Cardiac muscle cell (in vitro differentiated cells and primary cell): ENCODE measurements at places on chromosomes 13 and 19. TPM values are rescaled to one million over a fixed set of nuclear protein-coding genes. Genes with fewer than 3 reads are reported as not detected.

Gene CA11
- 11.9 and 15.6 TPM in 2 replicates for total RNA-seq

GRCh38 chr19:32877323-32877912, 7.9 kb upstream of the SLC7A9 start:
- no peak overlapping the region for H3K4me3 ChIP-seq
- H3K27ac ChIP-seq: no peak overlapping the region
- no peaks in the 10 kb centered on the region for H3K4me1 ChIP-seq
- H3K36me3 ChIP-seq: no peaks in the 10 kb centered on the region

Gene PGLYRP1
- not detected in 2 replicates for total RNA-seq

- no peaks in the 10 kb centered on the region for H3K36me3 ChIP-seq
- DNase-seq: no peak
- H3K27ac ChIP-seq: no peak overlapping the region
- H3K4me1 ChIP-seq: no peaks in the 10 kb centered on the region
These were observed 39.5 kb downstream of the ATP7B start for GRCh38 chr13:51971520-51972426.

Gene ZNF667
- 3.5 and 6.5 TPM in 2 replicates for total RNA-seq

Gene DLL3
- 8.0 and 11.7 TPM in 2 replicates for total RNA-seq

DNA sequence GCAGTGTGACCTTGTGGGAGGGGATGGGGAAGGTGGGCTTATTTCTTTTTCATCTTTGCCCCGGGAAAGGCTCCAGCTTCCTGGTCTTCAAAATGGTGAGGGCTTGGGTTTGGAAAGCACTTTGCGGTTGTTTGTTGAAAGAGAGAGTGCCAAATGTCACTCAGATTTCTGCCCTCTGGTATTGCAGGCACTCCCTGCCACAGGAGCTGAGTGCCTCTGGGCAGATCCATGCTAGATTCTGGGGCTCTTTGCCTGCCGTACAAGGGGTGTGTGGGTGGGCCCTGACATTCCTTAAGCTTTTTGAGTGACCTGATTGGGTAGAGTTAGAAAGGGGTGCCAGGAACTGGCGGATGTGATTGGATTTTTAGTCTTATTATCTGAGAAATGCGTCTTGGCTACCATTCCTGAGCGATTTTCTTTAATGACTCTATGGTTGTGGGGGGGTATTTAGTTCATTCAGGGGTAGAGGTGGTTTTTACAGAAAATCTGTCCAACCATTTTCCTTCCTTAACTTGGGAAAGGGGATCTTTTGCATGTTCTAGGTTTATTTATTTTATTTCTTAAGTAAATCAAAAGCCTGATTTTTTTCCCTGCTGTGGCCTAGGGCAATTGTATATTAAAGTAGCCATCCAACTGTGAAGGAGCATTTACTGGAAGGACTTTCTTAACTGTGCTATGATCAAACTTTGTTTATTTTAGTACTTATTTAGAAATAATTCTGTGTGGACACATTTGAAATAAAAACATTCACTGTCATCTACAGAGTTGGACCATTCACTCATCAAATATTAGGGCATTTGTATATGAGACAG, 3.2 kb downstream of the ARHGAP35 start:
- H3K4me1 ChIP-seq: peaks cover 31% of the 10 kb centered on the region
- H3K36me3 ChIP-seq: no peaks in the 10 kb centered on the region
- H3K27me3 ChIP-seq: no peaks in the 10 kb centered on the region

DNA sequence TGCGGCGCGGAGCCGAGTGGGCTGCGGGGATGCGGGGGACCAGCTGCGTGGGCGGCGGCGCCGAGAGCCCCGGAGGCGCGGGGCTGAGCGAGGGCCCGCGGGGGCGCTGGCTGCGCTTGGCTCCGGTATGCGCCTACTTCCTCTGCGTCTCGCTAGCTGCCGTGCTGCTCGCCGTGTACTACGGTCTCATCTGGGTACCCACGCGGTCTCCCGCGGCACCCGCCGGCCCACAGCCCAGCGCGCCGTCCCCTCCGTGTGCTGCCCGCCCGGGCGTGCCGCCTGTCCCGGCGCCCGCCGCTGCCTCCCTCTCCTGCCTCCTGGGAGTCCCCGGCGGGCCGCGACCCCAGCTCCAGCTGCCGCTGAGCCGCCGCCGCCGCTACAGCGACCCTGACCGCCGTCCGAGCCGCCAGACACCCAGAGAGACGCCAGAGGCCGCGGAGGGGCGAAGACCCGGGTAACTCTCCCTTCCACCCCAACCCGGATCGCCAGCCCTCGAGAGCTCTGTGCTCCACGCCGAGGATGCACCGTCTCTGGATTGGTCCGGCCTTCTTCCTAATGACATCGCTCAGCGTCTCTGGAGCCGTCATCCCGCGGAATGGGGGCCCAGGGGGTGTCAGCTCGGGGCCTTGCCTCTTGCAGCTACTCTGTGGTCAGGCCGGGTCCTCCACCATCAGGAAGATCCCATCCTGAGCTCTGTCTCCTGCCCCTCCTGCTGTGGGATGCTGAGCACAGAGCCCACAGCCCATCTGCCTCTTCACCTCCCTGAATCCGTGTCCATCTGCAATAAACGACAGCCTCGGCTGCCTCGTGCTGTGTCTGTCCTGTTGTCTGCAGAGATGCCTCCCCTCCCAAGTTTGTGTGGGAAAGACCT, 441 bp downstream of the INAFM1 start:
- H3K4me1 ChIP-seq: no peaks in the 10 kb centered on the region
- H3K4me3 ChIP-seq: peak overlapping the region; percentile 52
- no peak overlapping the region for H3K27ac ChIP-seq
- no peaks in the 10 kb centered on the region for H3K27me3 ChIP-seq

DNA sequence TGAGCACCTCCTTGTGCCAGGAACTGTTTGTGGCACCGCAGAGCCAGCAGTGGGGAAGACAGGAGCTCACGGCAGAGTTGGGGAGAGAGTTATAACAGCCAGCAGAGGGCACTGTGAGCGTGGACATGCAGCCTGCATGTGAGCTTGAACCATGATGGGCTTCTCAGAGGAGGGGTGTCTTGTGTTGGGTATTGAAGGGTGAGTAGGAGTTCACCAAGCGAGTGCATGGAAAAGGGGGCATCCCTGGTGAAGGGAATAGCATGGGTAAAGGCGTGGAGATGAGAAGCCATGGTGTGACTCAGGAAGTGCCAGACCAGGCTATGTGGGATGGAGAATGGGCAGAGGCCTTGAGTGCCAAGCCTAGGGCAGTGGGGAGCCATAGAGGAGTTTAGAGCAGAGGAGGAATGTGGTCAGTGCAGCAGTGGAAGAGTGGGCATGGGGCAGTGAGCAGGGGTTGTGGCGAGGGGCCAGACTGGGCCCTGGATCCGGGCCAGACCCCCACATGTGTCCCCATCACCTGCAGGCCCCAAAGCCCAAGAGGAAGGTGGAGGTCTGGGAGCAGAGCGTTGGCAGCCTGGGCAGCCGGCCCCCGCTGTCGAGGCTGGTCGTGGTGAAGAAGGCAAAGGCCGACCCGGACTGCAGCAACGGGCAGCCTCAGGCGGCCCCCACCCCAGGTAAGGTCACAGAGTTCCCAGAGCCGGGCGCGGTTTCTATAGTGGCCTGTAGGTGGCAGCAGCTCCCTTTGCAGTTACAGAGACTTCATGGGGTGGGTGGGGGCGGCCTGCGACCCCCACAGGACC, 11.8 kb upstream of the SHD start:
- peak; percentile 45 for DNase-seq
- H3K36me3 ChIP-seq: no peaks in the 10 kb centered on the region
- H3K4me1 ChIP-seq: no peaks in the 10 kb centered on the region

DNA sequence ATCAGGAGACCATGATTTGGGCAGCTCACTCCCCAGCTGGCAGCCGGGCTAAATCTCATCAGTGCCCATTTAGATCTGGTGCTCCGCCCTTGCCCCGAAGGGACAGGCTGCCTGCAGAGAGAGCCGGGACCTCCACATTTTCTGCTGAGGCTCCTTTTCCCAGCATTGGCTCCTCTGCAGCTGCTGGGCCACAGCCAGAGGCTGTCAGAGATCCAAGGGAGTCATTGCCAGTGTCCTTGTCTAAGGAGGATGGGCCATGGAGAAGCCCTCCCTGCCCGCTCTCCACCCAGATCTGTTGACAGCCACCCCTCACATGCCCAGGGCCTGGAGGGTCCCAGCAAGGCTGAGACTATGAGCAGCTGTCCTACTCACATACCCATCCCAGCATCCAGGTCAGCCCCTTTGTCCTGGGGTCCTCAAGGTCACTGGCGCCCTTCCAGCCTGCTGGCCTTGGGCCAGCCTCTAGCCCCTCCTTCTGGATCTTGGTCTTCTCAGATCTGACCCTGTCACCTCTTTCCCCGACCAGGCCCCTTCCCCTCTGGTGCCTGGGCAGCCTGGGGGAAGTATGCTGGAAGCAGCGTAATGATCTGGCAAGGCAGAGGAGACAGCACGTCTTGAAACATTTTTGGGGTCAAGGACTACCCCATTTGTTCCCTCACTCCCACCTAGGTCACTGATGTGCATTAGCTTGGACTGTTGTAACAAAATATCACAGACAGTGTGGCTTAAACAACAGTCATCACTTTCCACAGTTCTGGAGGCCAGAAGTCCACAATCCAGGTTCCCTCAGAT, 7.9 kb downstream of the PIN1 start:
- no peaks in the 10 kb centered on the region for H3K4me1 ChIP-seq
- no peak overlapping the region for H3K4me3 ChIP-seq

- no peak for DNase-seq
- H3K27ac ChIP-seq: no peak overlapping the region
- peak overlapping the region; percentile 53 for H3K4me3 ChIP-seq
- H3K4me1 ChIP-seq: peaks cover 5% of the 10 kb centered on the region
- peaks cover 59% of the 10 kb centered on the region for H3K27me3 ChIP-seq
- H3K36me3 ChIP-seq: peaks cover 5% of the 10 kb centered on the region
These were observed 3.8 kb upstream of the APC2 start for GRCh38 chr19:1445932-1446712.

DNA sequence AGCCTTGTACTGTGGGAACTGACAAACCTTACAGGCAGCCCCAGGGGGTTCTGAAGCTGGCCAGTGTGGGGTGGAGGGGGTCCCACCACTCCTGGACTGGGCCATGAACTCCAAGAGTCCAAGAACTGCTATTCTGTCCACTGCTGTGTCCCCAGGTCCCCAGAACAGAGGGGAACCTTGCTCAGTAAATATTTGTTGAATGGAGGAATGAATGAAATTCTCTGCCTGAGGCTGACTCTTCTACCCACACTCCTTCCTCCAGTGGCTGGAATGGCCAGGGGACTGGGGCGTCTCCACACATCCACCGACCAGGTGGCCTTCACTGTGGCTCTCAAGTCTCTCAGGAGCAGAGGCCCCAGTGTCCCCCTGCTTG, 11.6 kb downstream of the WIZ start:
- DNase-seq: no peak
- H3K27ac ChIP-seq: no peak overlapping the region
- H3K36me3 ChIP-seq: peaks cover 4% of the 10 kb centered on the region
- H3K27me3 ChIP-seq: no peaks in the 10 kb centered on the region
- no peaks in the 10 kb centered on the region for H3K4me1 ChIP-seq
- H3K4me3 ChIP-seq: no peak overlapping the region

DNA sequence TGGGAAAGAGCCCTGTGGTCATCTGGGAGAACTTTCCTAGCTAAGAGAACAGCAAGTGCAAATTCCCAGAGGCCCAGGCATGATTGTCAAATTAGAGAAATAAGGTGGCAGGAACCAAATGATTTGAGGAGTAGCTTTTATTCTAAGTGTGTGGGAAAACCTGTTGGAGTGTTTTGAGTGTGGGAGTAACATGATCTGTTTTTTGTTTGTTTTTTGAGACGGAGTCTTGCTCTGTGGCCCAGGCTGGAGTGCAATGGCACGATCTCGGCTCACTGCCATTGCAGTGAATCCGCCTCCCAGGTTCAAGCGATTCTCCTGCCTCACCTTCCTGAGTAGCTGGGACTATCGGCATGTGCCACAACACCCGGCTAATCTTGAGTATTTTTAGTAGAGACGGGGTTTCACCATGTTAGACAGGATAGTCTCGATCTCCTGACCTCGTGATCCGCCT, 2.4 kb downstream of the SAE1 start:
- H3K27me3 ChIP-seq: no peaks in the 10 kb centered on the region
- peak overlapping the region; percentile 28 for H3K27ac ChIP-seq
- H3K4me1 ChIP-seq: no peaks in the 10 kb centered on the region

Gene TEKTIP1
- 1.9 and 5.4 TPM in 2 replicates for total RNA-seq

DNA sequence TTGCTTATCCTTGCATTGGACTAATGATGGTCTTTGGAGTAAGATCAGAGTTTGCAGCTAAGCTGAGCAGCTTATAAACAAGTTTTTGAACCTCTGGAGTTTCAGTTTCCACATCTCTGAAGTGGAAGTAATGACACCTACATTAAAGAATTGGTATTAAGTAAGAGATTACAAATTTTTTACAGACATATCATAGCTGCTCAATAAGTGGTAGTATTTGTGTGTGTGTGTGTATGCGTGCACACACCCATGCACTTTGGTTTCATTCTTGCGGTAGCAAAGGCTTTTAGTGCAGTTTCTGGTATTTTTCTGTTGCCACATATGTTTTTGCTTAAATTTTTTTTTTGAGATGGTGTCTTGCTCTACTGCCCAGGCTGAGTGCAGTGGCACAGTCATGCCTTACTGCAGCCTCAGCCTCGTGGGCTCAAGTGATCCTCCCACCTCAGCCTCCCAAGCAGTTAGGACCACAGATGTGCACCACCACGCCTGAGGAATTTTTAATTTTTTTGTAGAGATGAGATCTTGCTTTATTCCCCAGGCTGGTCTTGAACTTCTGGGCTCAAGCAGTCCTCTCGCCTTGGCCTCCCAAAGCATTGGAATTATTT, 4.5 kb downstream of the NAA16 start:
- no peak overlapping the region for H3K4me3 ChIP-seq
- H3K27ac ChIP-seq: no peak overlapping the region
- H3K36me3 ChIP-seq: no peaks in the 10 kb centered on the region
- no peak for DNase-seq
- H3K4me1 ChIP-seq: peaks cover 22% of the 10 kb centered on the region

DNA sequence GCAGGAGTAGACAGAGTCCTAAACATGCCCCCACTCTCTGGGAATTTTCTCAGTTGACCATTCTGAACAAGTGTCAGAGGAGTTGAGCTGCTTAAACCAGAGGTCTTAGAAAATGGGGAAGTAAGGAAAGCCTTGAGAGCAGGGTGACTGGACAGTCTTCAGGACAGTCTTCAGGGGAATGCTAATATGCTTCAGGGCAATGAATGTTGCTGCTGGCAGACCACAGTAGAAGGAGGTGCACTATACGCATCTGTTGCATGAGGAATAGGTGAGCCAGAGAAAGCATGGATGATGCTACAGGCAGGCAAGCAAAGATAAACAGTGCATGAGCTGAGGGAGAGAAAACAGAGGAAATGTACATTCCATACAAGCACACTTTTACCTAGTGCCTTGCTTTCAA, 196.6 kb upstream of the GPR12 start:
- no peaks in the 10 kb centered on the region for H3K27me3 ChIP-seq
- H3K36me3 ChIP-seq: no peaks in the 10 kb centered on the region
- peaks cover 20% of the 10 kb centered on the region for H3K4me1 ChIP-seq

DNA sequence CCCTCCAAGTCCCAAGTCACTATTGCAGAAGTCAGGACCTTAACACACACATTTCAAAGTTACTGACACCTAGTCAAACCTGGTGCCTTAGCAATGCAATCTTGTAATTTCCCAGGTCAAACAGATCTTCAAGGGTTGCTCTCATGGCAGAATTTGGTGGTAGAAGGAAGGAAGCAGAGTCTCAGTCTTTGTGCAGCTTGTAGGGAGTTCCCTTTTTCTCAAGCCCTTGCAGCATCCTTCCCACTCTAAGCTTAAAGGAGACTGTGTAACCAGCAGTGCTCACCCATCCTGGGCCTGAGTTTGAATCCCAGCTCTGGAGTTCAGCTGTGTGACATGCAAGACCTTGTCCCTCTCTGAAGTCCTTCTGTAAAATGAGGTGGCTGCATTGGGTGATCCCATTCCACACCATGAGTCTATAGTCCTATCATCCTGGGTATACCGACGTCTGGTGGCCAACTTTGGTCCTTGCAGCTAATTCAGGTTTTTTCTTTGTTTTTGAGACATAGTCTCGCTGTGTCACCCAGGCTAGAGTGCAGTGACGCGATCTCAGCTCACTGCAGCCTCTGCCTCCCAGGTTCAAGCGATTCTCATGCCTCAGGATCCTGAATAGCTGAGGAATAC, 9.8 kb downstream of the SIGLEC10 start:
- peak; percentile 44 for DNase-seq
- H3K27me3 ChIP-seq: no peaks in the 10 kb centered on the region
- no peaks in the 10 kb centered on the region for H3K4me1 ChIP-seq
- no peak overlapping the region for H3K27ac ChIP-seq
- H3K4me3 ChIP-seq: no peak overlapping the region

Gene ERICH6B
- not detected in 2 replicates for total RNA-seq
